ENCODE measurements at places on chromosomes 7 and 10.

GRCh38 chr10:129474642-129475041, 7.6 kb downstream of the MGMT start:
- no peak for DNase-seq

DNA sequence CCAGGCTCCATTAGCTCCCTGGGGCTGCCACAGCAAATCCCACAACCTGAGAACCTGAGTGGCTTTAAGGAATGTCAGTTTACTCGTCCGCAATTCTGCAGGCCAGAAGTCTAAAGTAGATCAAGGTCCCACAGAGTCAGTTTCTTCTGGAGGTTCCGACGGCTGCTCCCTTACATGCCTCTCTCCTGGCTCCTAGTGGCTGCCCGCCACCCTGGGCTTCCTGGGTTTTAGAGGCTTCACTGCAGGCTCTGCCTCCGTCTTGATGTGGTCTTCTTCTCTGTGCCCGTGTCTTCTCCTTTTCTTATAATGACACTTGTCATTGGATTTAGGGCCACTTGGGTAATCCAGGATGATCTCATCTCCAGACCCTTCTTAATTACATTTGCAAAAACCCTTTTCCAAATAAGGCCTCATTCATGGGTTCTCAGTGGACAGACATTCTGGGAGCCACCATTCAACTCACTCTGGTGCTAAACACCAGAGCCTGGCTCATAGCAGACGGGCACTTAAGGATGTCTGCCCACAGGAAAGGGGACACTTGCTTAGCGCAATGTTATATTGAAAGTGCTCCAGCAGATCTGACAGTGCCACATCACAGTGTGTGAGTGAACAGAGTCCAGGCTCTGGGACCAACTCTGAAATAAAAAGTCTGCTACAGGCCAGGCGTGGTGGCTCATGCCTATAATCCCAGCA, 77.6 kb downstream of the VWC2 start:
- DNase-seq = no peak

DNA sequence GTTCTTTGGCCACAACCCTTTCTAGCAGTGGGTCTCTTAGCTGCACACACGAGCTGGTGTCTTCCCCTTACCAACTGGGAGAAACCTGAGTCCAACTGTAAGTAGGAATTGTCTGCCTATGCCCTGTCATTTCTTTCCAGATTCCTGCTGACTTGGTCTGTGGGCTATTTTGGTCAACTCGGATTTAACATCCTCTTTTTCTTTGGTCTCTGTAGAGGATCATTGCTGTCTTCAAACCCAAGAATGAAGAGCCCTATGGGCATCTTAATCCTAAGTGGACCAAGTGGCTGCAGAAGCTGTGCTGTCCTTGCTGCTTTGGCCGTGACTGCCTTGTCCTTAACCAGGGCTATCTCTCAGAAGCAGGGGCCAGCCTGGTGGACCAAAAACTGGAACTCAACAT, 10.3 kb downstream of the PI4K2A start:
- DNase-seq = no peak

DNA sequence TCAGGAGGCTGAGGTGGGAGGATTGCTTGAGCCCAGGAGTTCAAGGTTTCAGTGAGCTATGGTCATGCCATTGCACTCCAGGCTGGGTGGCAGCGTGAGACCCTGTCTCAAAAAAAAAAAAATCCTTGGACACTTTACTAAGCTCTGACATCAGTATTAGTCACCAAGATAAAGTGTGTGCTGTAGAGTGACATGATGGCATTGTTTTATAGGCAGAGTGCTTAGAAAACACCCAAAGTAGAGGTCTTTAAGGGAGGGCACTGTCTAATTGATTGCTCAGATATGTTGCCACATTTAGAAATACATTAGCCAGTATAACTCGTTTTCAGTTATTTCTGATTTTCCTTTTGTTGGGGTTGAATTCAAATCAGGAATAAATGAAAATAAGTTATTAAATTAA, 235.9 kb downstream of the REEP3 start:
- DNase-seq = no peak

DNA sequence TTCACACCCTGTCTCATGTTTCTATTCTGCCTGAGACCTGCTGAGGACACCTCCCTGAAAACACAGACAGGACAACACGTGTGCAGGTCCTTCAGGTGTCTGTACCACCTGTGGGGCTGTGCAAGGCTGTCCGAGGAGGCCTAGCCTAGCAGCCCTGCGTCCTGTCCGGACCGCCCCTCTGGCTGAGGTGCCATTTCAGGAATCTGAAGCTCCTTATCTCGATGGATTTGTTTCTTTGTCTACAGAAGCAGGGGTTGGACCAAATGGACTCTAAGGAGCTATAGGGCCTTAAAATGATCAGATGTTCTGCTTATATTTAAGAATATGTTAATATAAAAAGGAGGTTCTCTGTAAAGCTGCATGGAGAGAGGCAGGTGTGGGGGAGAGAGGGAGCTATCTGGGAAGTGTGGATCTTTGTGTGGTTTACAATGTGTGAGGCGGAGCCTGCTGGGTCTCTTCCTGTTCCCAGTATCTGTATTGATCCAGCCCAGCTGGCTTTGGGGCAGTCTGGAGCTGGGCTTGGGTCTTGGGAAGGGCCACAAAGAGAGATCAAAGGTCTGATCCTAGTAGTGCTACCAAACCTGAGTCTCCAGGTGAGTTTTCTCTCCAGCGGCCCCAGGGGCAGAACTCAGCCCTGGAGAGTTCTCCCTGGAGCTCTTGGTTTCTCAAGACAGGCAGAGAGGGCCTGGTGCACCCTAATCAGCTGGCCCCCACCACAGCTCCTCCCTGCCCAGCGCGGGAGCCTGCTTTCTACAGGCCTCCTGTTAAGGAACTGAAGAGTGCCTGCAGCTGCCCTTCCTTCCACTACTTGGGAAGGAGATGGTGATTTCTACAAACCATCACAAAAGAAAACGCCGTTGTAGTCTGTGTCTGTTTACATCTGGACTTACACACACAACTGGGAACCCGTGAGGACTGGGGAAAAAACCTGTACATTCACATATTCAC, 3.4 kb upstream of the MNX1 start:
- no peak for DNase-seq

DNA sequence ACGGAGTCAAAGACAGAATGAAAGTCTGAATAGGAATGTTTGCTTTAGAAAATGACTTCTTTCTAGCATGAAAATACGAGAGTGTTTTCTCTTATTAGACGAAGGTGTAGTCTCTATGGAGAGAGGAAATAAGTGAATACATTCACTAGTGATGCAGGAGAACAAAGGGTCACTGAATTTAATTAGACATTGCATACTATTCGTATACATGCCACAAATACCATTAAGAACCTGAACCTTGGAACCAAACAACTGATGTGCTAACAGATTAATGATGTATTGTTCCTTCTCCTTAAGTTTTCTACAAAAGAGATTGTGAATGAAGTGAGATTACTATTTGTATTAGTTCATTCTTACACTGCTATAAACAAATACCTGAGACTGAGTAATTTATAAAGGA, 10.3 kb downstream of the THAP5 start:
- DNase-seq = no peak

DNA sequence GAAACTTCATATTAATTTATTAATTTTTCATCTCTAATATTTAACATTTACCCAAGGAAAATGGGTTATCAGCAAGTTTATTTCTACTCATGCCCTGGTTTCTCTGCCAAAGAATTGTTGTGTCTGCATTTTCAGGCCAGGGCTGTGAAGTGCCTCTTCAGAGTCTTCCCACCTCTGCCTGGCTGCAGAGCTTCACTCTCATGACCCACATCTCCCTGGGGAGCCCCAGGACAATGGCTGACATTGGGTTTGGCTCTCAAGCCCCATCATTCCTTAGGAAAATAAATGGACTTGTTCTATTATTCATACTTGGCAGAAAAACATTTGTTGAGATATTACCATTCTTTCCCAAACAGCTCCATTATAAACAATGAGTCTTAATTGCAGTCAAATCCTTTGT, 30.3 kb downstream of the CACNA2D1 start:
- no peak for DNase-seq

DNA sequence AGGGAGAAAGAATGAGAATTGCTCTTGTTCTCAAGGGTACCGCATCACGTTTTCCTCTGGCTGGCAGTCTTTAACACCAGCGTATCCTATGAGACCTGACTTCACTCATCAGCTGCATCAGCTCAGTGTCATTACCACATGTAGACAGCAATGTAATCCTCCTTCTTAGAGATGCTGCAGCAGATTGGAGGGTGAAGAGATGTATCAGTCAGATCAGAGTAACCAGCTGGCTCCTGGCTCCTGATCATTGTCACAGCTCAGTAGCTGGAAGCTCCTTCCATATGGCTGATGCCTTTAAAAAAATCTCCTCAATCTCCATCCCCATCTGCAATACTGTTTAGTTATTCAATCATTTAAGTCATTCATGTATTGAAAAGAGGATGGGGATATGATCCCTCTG, 39.7 kb upstream of the EPHB6 start:
- no peak for DNase-seq

DNA sequence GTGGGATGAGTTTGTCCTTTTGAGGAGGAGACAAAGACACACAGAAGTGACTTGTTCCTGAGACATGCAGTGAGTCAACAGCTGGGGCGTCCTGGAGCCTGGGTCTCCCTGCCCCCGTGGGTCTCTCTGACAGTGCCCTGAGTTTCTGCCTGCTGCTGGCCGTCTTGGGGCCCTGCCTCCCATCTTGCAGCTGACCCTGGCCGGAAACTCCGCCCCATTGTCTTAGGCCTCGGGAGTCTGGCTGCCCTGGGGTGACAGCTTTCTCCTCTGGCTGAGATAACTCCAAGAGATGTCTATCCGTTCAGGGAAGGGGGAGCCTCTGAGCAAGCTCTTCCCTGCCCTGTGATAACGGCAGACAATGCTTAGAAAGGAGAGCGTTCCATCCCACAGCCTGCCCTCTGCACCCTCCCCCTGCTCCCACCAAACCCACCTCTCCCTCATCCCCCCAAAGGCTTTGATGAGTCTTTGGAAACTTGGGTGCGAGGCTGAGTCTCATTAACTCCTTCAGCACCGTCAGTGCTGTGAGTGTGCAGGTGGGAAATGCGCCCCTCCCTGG, 69.5 kb upstream of the PODXL start:
- no peak for DNase-seq

GRCh38 chr7:69062020-69062765, 536.1 kb upstream of the AUTS2 start:
- no peak for DNase-seq

- DNase-seq = no peak
Measured at GRCh38 chr7:35241884-35242283, 12.0 kb downstream of the TBX20 start.

GRCh38 chr7:137915266-137915665, 68.5 kb upstream of the DGKI start:
- DNase-seq = no peak

GRCh38 chr7:114026486-114027089, 107.8 kb upstream of the PPP1R3A start:
- no peak for DNase-seq

DNA sequence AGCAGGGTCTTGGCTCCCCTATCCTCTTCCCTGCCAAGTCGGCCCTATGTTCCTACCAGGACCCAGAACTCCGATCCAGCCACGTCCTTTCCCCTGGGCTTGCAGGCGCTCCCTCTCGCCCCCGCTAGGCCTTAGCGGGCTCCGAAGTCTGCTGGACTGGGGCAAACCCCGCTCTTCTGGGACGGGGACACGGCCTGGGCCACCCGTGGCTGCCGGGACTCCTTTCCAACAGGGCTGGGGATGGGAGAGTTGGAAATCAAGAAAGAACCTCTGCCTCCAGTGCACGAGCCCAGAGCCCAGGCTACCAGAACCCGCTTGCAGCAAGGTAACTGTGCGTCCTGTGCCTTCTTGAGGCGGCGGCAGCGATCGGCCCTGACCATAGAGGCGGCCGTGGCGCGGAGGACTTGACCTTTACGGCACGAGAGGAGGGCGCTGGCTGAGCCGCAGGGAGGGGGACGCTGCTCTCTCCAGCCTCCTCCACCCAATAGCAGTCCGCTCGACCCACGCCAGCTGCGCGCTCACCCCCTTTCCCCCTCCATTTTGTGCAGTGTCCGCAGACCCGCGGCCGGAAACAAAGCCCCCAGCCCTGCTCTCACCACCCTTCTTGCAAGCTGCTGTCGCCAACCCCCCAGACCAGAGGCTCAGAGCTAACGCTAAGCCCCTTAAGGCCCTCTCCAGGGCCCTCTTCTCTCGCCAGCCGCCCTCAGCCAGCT, 7.0 kb upstream of the HOXA11 start:
- no peak for DNase-seq

DNA sequence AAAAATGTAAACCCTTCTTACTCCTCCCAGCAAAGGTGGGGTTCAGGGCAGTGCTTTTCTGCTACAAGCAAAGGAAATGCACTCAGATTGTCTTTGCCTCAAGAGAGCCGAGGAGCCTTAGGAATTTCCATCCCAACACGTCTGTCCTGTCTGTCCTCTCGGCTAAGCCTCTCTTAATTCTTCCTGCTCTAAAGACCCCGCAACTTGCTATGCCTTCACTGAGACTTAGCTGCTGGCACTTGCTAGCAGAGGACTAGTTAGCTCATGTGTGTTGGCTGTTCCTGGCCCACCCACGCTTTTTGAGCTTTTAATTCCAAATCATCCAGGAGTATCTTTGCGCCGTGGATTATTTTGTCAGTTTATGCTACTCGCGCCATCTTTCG, 481 bp upstream of the NPM3 start:
- no peak for DNase-seq

DNA sequence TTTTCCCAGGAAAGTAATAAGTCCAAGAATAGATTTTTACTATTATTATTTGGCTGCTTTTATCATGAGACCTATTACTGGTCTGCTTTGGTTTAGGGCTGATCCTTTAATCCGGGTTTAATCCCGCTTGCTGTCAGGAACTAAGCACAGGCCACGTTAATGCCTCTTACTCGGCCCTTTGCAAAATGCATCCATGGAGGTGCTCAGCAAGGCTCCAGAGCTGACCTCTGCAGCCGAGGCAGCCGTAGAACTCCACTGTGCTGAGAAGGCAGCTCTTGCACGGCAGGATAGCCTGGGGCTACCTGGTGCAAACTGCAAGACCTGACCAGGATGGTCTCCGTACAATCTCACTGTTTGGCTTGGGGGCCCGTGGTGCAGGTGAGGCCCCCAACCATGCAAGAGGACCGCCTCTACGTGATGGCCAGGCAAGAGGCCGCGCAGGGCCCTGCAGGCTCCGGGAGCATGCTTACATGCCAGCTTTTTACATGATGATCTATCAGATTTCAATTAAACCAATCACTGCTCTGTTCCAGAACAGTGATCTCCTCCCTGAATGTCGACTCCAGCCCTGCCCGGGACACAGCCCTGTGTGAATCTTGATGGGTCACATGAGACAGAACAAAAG, 10.4 kb upstream of the CALML3 start:
- no peak for DNase-seq
